ENCODE measurements at places on chromosomes 16 and 17. TPM values are rescaled to one million over a fixed set of nuclear protein-coding genes. Genes with fewer than 3 reads are reported as not detected.

GRCh38 chr17:64229815-64230728, 33.0 kb downstream of the TEX2 start:
- no peaks in the 10 kb centered on the region for H3K27me3 ChIP-seq
- H3K36me3 ChIP-seq: peaks cover 3% of the 10 kb centered on the region
- H3K4me3 ChIP-seq: no peak overlapping the region
- DNase-seq: no peak

- DNase-seq: no peak
- H3K4me1 ChIP-seq: no peaks in the 10 kb centered on the region
- H3K4me3 ChIP-seq: no peak overlapping the region
- H3K27ac ChIP-seq: no peak overlapping the region
- no peaks in the 10 kb centered on the region for H3K27me3 ChIP-seq
Measured at GRCh38 chr16:86424398-86424797, 85.9 kb upstream of the FOXF1 start.

- H3K36me3 ChIP-seq: no peaks in the 10 kb centered on the region
- peaks cover 7% of the 10 kb centered on the region for H3K4me1 ChIP-seq
- no peak for DNase-seq
- no peak overlapping the region for H3K27ac ChIP-seq
- peak overlapping the region; percentile 15 for H3K4me3 ChIP-seq
- H3K27me3 ChIP-seq: no peaks in the 10 kb centered on the region
Measured at GRCh38 chr16:14310519-14310991, 239.4 kb downstream of the MRTFB start.

DNA sequence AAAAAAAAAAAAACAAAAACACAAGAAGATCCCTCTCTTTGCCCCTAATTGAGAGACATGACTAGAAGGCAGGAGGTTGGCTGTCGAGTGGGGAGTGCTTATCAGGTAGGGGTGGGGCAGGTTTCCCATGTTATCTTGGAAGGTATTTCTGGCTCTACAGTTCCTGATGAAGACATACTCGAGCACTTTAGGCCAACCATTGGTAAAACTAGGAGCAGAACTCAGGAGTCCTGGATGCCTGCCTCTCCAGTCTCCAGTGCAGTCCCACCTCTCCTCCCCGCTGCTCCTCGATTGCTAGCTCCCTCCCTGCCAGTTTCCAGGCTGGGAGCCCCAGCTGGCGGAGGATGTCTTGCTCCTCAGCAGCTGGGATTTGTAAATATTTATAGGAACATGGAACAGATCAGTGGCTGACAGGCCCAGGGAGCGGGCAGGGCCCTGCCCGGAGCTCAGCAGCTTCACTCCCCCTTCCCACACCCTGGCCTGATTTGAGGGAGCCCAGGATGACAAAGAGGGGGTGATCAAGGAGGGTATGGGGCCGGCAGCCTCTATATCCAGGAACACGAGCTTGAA, 11.4 kb upstream of the C1QL1 start:
- no peaks in the 10 kb centered on the region for H3K36me3 ChIP-seq
- DNase-seq: peak; percentile 51

DNA sequence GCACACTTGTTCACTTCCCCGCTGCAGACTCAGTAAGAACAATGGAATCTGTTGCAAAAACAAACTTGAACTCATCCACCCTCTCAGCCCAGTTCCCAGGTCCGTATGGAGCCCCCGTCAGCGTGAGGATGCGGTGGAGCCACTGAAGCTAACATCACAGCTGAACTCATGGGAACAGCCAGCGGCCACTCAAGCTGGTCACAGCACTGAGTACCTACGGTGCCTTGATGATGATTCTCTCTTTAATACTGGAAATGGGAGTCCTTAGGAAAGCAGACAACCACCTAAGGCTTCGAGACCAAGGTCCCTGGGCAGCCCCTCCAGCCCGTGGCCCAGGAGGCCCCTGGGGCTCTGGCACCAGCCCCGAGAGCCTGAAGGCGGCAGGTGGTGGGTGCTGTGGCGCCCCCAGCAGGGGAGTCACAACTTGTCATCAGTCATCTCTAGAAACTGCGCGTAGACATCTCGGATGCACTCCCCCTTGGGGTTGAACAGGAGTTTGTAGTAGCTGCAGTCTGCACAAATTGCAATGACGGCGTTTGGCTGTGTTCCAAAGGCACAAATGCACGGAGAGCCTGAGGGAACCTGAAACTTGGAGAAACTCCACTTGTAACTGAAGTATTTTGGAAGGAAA, 31.0 kb upstream of the RHOT1 start:
- peak; percentile 22 for DNase-seq
- no peak overlapping the region for H3K4me3 ChIP-seq
- H3K27me3 ChIP-seq: no peaks in the 10 kb centered on the region
- no peaks in the 10 kb centered on the region for H3K36me3 ChIP-seq
- H3K27ac ChIP-seq: no peak overlapping the region

- no peak overlapping the region for H3K27ac ChIP-seq
- no peak for DNase-seq
- H3K27me3 ChIP-seq: no peaks in the 10 kb centered on the region
- no peak overlapping the region for H3K4me3 ChIP-seq
- no peaks in the 10 kb centered on the region for H3K36me3 ChIP-seq
- H3K4me1 ChIP-seq: no peaks in the 10 kb centered on the region
Measured at GRCh38 chr16:73161977-73162376, 114.0 kb upstream of the ZFHX3 start.

SLC16A11 gene
- total RNA-seq: not detected
